ENCODE measurements at places on chromosomes 16 and 17.

DNA sequence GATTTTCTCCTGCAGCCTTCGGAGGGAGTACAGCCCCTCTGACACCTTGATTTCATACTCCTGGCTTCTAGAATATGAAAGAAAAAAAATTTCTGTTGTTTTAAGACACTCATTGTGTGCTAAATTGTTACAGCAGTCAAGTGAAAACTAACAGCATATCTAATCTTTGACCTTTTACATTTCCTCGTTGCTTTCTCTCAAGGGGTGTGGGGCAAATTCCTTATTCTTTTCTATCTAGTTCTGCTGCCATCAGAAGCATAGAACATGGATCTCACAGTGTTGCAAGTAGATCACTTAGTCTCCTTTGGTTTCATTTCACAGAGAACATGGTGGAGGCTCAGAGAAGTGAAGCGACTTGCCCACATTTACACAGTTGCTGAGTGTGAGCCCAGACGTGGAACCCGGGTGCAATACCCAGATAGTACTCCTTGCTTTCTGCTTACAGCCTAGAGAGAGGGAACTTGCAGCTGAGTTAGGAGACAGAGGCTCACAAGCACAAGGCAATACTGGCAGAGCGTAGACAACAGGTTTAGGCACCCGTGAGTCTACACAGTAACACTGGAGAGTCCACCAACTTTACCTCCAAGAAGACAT lies 28.7 kb upstream of the MMD start:
- no peak for DNase-seq

- no peak for DNase-seq
Observed at GRCh38 chr17:8754890-8755289, 3.5 kb downstream of the SPDYE4 start.

GRCh38 chr16:27264151-27264550 lies 4.4 kb downstream of the NSMCE1 start:
- DNase-seq = no peak

DNA sequence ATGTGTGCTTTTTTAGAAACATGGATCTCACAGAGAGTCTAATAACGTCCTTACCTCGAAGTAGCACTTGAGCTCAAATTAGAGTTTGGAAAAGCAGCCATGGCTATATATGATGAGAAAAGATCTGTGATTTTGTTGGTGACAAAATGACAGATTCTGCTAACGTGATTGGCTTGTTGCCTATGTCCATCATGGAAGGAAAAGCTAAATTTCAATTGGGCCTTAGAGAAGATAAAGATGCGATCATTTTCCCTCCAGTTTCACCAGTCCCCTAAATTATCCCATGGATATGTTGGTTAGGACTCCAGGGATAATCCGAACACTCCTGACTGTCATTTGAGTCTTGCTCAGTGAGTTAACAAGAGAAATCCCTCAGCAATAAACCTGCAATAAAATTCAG lies 175.8 kb downstream of the C16orf95 start:
- no peak for DNase-seq

GRCh38 chr16:75099738-75100602 lies 16.6 kb downstream of the LDHD start:
- no peak for DNase-seq

- no peak for DNase-seq
Observed at GRCh38 chr17:4152471-4152870, 9.5 kb downstream of the CYB5D2 start.

GRCh38 chr17:16427020-16427419 lies 11.6 kb downstream of the TRPV2 start:
- no peak for DNase-seq

DNA sequence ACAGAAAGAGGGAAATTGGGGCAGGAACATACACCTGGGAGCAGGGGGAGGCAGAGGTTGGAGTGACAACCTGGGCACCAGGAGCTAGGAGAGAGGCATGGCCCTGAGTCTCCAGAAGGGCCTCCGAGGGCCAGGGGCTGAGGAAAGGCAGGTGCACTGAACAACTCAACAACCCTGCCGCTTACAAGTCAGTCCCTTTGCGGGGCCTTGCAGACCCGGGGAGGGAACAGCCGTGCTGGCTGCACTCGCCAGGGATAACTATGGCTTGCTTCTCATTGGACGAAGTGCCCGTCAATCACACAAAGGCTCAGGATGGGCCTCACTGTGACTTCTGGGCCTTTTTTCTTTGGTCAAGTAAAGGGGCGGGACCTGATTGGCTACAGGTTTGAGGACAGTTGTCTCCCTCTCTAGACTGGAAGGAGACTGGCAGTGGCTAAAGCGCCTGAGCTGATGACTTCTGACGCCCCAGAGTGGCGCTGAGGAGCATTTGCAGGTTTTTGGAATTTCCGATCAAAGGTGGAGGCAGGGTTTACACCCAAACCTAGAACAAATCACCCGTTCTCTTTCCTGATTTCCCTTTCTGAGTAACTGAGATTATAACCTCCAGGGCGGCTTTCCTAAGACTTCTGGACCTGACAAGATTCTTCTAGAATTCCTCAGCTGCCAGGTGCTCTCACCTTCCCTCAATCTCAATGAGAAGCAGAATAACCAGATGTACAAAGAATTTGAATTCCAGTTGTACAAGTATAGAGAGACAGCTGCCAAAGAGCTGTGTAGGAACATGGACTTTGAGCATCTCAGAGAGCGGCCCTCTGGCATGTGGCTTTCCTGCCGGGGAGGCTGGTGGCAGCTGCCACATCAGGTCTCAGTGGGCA lies 27.6 kb upstream of the ST6GALNAC2 start:
- no peak for DNase-seq

DNA sequence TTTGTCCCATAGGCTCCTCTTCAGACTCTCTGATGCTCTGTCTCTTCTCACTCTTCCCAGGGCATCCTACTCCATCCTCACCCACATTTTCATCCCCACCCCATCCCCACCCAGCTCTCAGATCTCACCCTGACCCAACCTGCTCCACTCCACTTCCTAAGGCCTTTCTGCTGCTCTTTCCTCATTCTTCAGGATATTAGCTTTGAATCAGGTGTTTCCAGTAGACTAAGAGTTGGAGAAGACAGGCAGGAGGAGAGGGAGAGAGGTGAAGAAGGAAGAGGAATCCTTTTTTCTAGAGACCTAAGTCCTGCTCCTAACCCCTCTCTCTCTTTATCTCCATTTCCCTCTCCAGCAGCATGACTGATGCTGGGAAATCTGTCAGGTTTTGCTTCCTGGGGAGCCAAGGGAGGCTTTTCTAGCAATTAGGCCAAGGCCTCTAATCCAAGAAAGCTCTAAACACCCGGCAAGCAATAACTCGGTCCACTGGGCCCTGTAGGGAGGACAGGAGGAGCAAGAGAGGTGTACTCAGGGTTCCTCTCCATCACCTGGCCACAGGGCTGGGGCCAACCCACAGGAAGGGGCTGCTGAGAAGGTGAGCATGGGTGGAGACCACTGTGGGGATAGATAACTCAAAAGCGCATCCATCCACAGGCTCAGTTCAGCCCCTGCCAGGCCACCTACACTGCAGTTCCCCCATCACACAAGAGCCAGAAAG lies 133.3 kb downstream of the TMEM132E start:
- DNase-seq = no peak

DNA sequence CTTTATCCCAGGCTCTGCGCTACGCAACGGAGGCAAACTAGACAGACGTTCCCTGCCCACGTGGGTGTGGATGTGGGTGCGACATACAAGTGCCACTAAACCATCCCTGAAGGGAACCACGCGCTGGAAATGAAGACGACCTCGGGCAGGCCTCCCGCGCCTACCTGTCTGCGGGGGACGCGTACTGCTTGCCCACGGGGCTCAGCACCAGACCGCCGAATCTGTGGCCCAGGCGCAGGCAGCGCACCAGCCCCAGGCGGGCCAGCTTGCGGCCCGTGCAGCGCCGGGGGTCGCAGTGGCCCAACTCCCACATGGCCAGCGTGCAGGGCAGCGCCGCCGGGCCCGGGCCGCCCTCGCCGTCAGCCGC lies 480 bp downstream of the TSR3 start:
- no peak for DNase-seq

DNA sequence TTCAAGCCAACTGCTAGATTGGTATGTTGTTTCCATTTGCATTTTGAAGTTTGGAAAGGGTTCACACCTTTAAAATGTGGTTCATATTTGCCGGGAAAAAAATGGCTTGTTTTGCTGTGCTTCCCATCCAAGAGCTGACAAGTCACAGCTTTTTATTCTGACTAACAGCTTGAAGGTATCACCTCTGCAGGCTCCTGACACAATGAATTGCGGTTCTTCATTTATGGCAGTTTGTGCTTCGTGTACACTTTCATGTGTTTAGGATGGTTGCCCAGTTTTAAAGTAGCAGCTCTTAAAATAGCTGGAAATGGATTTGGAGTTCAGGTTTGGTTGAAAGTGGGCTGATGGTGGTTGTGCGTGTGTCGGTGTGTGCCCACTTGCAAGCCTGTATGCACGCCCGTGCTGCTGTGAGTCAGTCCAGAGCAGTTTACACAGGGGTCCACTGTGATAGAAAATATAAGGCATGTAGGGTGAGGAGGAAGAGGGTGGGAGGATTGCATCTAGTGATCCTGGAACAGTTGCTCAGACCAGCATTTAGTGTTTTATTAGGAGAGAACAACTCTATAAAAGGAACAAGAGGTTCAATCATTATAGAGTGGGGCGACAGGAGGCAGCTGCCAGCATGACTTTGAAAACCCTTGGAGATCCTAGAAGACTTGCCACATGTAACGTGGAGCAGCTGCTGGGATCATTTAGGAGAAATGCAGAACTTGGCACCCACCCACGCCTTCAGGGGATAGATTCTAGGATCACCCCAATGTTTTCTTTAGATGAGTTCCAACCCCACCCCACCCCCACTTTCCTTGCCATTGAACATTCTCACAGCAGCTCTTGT lies 108.0 kb upstream of the TBX2 start:
- no peak for DNase-seq

- no peak for DNase-seq
Observed at GRCh38 chr17:62925267-62925836, 40.7 kb upstream of the TANC2 start.

DNA sequence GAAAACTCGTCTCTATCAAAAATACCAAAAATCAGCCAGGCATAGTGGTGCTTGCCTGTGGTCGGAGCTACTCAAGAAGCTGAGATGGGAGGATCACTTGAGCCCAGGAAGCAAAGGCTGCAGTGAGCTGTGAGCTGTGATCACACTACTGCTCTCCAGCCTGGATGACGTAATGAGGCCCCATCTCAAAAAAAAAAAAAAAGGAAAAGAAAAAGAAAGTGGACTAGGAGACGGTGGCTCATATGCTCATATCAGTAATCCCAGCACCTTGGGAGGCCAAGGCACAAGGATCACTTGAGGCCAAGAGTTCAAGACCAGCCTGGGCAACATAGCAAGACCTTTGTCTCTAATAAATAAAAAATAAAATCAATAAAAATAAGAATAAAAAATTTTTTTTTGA lies 8.8 kb upstream of the SUMO2 start:
- no peak for DNase-seq

DNA sequence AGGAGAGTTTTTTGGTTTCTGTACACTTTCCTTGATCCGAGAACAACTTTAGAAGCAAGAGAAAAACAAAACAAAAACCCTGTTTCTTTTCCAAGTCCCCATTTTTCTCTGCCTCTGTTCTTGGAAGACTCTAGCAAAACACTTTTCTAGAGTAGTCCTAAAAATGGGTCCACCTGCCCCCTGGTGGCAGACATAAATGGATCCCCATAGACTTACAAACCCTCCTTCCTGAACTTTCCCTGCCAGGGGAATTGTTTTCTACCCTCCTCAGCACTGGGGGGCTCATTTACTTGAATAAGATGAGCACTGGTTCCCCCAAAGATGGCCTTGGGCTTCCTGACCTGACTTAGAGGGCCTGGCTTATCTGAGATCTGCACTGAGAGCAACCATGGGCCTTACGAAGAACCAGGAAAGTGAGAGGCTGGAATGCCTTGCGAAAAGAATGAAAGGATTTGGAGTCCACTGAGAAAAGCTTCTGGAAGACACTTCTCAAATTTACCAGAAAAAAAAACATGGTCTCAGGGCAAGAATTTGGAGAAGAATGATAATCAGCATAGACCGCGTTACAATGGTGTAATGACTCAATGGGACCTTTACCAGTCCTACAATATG lies 48.0 kb upstream of the CDYL2 start:
- DNase-seq = no peak

- no peak for DNase-seq
Observed at GRCh38 chr17:73342050-73342522, 30.3 kb upstream of the CDC42EP4 start.

- no peak for DNase-seq
Observed at GRCh38 chr17:30549864-30550511, 72.8 kb downstream of the GOSR1 start.

GRCh38 chr16:72311426-72311825 lies 139.5 kb upstream of the PMFBP1 start:
- DNase-seq = no peak

DNA sequence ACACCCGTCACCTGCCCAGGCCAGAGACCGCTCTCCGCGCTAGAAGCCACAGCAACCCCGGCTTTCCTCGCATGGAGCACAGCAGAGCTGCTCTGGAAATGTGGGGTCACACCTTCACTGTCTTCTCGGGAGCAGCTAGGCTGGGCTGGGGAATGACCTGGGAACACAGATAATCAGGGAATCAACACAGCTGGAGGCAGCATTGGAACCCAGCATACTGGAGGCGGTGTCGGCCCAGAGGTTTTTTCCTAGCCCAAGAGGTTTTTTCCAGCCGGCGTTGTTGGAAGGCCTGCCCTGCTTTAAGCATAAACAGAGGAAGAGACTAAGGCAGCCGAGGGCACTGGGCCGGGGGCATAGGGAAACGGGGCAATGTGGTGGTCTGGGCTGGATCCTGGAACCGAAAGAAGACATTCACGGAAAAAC lies 791 bp upstream of the PLD6 start:
- DNase-seq = no peak

DNA sequence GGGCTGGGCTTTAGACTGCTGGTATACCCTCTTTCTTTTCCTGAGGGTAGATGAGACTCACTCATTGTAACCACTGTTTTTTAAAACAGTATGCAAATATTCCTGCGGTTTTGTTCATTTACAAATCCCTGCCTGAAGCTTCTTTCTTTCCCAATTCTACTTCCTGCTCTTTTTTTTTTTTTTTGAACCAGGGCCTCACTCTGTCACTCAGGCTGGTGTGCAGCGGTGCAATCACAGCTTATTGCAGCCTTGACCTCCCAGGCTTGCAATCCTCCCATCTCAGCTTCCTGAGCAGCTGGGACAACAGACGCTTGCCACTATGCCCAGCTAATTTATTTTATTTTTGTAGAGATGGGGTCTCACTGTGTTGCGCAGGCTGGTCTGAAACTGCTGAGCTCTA lies 8.0 kb upstream of the SULT1A1 start:
- DNase-seq = no peak

GRCh38 chr17:40122999-40123810 lies 1.4 kb downstream of the MSL1 start:
- no peak for DNase-seq

DNA sequence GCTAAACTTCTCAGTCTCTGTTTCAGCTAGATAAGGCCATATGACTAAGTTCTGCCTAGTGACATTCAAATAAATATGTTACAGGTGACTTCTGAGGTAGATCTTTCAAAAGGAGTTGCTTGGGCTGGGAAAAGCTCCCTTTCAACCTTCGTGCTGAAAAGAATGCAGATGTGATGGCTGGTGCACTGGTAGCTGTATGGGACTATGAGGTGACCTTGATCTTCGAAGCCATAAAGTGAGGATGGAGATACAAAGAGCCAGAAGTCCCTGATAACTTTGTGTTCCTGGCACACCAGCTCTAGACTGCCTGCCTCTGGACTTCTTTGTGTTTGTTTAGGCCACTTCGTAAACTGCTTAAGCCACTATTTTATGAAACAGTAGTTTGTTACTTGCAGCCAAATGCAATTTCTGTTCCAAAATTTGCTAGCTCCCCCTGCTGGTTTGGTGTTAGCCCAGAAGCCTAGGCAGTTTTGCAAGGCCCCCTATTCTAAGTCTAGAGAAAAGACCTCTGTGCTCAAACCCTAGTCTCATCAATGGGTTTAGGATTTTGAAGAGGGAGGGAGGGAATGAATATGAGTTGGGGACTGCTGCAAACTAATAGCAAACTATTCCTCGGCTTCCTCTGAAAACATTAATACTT lies 23.3 kb upstream of the ERCC4 start:
- DNase-seq = no peak

All from AG04450 (cell line).